AG20443 (cell line): ENCODE measurements at places on chromosomes 2 and 18.
A peak's percentile ranks its signal among the peaks of the same experiment; 100 is the strongest.

- DNase-seq: no peak
Observed at GRCh38 chr18:45103319-45104048, 422.8 kb downstream of the SETBP1 start.

DNA sequence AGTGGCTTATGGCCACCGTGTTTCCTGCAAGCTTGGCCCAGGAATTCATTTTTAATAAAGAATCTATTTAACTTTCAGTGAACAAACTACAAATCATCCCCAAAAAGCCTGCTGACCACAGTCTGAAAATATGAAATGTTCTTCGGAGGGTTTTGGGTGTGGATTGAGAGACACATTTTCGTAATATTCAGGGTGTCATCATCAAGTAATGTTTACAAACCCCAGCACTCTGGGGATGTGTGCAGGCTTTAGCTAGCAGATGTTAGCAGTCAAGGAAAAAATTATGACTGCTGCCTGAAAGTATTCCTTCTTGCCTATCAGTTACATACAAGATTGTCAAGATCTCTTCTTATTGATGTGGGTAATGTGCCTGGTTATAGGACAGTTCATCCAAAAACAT lies 143.9 kb upstream of the FN1 start:
- peak; percentile 75 for DNase-seq

DNA sequence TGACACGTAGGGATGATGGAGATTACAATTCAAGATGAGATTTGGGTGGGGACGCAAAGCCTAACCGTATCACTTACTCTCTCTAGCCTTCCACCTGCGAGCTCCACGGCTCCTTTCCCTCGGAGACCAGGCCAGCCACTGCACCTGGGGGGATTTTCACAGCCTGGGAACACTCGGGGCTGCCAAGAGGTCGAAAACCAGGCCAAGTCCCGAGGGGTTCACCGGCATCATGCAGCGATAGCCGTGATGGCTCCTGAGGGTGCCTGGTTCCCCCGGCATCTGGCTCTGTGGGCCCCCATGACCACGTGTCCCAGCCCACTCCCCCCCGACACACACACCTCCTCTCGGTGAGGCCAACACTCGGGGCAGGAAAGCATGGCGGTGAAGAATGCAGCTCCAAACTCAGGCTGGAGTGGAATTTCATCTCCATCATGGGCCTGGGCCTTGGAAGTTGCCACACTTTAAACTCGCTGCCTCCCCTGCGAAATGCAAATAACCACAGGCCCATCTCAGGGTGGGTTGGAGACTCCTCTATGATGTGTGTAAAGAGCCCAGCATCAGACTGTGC lies 32.6 kb downstream of the ADCY3 start:
- DNase-seq: peak; percentile 2

DNA sequence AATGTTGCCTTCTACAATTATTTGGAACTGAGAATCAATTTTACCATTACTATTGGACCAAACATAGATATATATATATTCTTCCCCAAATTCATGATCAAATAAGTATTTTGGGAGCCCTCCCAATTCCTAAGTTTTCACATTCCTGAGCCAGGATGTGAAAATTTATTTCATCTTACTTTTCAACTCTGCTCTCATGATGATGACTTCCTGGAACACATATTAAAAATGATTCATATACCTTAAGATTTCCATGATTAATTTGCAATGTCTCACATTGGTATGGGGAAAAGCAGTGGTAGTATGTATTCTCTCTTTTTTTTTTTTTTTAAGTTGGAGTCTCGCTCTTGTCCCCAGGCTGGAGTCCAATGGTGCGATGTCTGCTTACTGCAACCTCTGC lies 596.1 kb upstream of the ZEB2 start:
- no peak for DNase-seq

- no peak for DNase-seq
Observed at GRCh38 chr18:48860269-48861180, 90.2 kb downstream of the SMAD7 start.

DNA sequence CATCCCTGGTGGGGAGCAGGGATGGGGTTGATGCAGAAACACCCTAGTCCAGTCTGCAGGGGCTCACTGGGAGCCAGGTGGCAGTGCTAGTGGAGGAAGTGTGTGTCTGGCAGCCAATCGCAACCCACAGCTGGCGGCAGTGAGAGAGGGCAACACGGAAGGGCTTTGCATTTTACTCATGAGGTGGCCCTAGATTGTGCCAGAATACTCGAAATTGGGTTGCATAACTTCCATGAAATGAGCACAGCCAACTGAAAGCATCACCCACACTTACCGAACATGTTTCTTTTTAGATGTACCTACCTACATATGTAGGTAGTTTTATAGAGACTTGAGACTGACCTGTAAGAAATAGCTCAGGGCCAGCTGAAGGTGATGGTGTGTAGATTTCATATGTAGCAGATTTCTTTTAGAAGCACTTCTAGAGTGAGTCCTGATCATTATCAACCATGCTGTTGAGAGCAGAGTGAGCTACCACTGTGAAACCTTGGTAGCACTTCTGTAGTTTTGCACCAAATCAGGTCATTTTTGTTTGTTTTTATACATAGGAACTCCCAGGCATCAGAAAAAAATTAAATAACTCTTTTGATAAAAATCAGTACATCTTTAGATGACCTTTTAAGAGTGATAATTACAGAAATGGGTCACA lies 13.0 kb downstream of the IL18R1 start:
- DNase-seq: no peak

DNA sequence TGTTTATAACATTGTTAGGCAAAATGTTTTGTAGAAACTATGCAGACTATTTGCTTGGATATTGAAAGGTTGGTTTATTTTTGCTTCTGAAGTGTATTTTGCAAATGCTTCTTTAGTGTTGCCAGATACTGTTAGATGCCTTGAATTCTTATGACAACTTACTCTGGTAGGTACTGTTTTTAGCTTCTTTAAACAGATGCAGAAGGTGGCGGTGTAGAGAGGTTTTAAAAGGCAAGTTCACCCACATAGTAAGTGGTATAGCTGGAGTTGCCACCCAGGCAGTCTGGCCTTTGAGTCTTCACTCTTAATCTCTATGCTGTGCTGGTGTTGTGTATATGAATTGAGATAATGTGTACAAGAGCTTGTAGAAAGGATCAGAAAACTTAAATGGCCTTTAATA lies 3.6 kb downstream of the PCYOX1 start:
- DNase-seq: no peak

- no peak for DNase-seq
Observed at GRCh38 chr2:27680571-27680970, 16.9 kb downstream of the SLC4A1AP start.

DNA sequence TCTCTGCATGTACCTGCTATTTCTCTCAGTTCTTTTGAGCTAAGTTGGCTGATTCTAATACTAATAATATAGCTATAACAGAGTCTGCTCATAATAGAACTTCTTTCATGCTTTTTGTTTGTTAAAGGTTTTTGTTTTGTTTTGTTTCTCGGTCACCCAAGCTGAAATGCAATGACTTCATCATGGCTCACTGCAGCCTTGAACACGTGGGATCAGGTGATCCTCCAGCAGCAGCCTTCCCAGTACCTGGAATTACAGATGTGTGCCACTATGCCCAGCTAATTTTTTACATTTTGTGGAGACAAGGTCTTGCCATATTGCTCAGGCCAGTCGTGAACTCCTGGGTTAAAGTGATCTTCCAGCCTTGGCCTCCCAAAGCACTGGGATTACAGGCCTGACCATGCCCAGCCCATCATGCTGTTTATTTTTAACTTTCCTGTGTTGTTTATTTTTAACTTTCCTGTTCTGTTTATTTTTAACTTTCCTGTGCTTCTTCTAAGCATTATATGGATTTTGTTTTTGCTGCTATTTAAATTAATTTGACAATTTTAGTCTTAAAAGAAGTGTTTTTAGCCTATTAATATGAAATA lies 763.8 kb upstream of the CDH7 start:
- no peak for DNase-seq

GRCh38 chr2:202171241-202171825 lies 67.1 kb downstream of the SUMO1 start:
- peak; percentile 65 for DNase-seq

GRCh38 chr2:216047397-216047796 lies 34.0 kb upstream of the MREG start:
- no peak for DNase-seq

DNA sequence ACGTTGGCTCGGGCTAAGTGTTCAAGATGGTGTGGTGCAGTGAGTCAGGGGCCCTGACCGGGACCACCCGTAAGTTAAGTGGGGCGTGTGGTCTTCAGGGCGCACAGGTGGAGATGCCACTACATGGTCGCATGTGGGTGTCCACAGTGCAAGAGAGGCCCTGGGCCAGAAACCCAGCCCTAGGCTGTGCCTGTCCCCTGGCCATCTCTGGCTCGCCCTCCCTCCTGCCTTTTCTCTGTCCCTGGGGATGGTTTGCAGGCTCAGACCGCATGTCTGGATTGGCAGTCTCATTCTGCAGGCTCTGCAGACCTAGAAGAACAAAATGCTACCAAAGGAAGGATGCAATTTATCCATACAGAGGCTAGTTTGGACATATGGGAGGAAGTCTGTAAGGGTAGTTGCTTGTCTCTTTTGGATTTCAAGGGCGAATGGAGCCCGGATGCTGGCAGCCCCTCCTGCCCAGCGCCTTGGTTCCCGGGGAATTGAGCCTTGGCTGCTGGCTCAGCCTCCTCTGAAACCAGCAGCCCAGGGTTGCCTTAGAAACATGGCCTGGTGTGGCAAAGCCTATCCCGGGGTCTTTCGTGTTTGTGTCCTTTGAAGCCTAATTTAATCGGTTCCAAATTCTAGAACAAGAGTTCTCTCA lies 417.5 kb upstream of the HS6ST1 start:
- no peak for DNase-seq

DNA sequence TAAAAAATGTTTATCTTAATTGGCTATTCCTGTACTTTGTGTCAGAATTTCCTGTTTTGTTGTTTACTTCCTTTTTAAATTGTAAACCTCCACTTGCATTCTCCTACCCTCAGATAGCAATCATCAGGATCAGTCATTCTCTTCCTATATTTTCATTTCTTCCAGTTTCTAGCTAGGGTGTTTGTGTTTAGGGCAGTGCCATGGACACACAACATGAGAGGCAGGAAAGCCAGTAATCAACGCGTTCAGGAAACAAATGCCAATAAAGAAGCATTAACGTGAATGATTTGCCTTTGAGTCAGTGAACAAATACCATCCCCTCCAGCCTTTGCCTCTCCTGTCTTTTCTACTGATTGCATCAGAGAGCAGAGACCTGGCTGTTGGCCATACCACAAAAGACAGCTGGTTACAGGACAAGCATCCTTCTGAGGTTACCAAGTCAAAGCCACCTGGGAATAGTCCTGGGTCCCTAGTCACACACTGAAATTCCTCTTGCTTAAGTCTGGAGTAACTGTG lies 56.7 kb upstream of the FHL2 start:
- peak; percentile 93 for DNase-seq

GRCh38 chr2:217899231-217900009 lies 103.4 kb downstream of the TNS1 start:
- peak; percentile 97 for DNase-seq

DNA sequence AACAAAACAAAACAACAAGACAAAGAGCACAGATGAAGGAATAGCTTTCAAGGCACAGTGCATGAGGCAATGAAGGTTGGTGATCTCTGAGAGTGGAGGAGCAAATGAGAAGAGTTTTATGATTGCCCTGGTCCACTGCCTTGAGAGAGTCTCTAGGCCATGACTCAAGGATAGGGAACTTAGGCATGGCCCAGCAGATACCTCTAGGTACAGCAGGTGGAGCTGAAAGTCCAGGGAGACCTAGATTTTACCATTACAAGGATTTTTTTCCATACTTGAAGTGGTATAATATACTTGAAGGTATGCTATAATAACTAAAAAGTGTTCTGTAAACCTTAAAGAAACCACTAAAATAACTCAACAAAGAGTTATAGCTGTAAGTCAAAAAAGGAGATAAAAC lies 239.5 kb upstream of the KLHL29 start:
- DNase-seq: no peak

DNA sequence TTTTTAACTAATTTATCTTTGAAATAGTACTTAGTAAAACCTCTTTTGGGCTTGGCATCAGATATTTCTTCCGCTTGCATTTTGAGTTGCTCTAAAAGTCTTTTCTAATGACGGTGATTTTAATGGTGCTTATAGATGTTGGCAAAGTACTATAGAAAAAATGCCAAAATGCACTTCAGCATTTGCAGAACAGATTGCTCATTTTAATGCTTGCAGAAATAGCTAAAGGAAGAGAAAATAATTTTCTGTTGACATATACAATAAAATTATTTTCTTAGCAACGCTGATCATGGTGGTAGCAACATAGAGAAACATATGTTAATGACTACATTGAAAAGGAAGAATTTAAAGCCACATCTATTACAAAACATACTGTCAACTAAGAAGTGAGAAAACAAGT lies 170.7 kb downstream of the STK39 start:
- DNase-seq: no peak

GRCh38 chr2:139872032-139872431 lies 1091.8 kb upstream of the NXPH2 start:
- DNase-seq: no peak

- DNase-seq: peak; percentile 86
Observed at GRCh38 chr2:238158509-238159070, at the start of gene ERFE. Gene ERFE, plus strand, starts transcription at chr2:238158970. Its CDS starts 38 bp downstream, at chr2:238159008.

DNA sequence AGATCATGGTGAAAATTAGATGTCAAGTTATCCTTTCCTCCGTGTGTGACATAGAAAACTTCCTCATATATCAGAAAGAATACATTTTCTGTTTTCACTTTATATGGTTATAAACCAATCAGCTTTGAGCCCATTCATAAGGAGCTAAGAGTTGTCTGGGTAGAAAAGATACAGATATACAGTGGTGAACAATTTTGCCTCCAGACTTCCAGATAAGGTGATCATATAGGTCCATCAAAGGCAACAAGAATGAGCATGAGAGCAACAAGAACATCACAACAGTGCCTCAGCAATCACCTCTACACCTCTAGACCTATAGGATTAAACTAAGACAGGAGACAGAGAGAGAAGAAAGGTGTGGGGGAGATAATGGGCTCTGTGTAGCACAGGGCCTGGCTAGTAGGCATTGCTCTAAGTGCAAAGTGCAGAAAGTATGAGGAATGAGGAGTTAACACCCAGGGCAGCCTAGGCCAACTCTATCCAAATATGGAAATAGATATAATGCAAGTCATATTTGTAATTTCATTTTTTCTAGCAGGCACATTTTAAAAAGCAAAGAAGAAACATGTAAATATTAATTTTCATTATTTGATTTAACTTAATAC lies 8.3 kb downstream of the TNP1 start:
- no peak for DNase-seq

DNA sequence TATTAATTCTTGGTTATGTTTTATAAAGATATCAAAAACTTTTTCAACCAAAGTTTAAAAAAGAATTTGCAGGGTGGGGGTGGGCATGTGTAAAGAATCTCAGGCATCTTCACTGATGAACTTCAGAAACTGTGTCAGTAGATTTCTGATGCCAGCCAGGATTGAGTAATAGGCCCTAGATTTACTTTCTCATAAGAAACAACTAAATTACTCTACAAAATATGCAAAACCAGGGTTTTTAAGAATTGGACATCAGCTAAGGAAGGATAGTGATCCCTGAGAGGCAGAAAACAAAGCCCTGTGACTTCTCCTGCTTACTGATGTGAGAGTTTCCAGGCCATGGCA lies 11.9 kb upstream of the IL1R1 start:
- peak; percentile 31 for DNase-seq
